Activated CD8-positive, alpha-beta memory T cell treated with anti-CD3 and anti-CD28 coated beads, Interleukin-2, amount 50 U/mL, for 4 hours (primary cell): ENCODE measurements at places on chromosomes 4 and X.

DNA sequence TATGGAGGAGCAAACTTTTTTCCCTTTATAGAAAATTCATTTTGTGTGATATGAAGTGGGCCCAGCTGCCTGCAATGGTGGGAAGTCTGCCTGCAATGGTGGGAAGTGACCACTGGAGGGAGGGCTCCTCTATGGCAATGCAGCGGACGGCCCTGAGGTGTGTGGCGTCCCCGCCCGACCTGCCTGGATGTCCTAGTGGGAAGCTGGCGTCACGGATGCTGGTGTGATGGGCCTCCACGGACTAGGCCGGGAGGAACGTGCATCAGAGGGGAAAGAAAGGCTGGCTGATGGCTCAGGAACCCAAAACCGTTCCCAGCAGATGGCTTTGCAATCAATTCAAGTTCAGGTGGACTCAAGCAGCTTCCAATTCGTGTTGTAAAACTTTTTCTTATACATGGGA is 177.9 kb downstream of the AFAP1 start:
- DNase-seq = peak; percentile 57

- DNase-seq = no peak
Measured at GRCh38 chr4:174193438-174194374, 89.8 kb downstream of the FBXO8 start.

GRCh38 chr4:3863841-3864741 is 97.9 kb downstream of the ADRA2C start:
- no peak for DNase-seq

GRCh38 chr4:183059797-183060196 is 39.3 kb upstream of the WWC2 start:
- no peak for DNase-seq

DNA sequence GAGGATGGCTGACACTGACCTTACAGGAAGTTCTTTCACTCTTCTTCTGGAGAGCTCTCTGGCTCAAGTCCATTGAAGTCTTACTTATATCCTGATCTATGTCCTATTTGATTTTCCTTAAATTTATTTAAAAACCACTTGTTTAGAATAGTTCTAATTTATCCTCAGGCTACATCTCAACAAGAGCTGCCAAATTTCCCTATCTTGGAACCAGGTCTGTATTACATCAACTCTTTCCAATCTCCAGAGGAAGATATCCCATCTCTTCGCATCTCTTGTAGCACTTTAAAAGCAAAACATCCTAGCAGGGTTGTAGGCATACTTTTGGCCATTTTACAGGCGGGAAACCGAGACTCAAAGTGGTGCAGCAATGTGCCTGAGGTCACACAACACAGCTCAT is 290.5 kb upstream of the TEX13C start:
- DNase-seq = no peak

DNA sequence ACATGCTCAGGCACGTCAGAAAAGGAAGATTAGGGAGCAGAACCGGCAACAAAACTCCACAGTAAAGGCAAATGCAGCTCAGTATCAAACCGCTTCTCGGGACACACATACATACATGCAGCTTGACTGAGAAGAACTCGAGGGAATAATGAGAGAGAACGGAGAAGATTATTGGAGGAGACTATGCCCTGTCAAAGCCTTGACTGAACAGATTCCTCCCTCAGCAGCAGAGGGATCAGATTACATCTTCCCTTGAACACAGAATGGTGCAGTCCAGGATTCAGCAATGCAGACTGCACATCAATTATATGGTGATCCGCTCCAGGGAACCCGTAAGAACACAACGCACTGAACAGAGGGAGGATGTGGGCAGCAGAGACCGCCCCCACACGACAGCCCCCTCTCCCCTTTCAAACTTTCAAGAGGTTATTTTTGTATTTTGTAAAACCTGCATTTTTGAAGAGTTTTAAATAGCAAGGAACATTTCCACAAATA is 183.2 kb downstream of the FBXW7 start:
- DNase-seq = peak; percentile 22

GRCh38 chrX:74346088-74346487 is 42.1 kb downstream of the ZCCHC13 start:
- no peak for DNase-seq

DNA sequence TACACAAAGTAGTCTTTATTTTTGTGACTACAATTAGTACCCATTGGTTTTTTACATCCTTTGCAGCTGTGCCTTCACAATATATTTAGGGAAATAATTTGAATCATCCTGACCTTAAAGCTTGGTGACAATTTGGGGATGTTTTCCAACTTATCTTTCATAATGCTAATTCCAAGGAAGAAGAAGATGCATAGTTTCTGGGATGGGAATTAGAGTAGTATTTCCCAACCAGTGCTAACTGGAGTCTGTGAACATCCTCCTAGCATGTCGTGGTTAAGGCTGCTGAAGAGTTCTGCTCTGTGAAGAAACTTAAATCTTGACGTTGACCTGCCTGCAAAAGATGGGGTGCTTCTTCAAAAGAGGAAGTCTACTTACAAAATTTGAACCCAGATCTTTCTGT is 173.5 kb downstream of the ANK2 start:
- no peak for DNase-seq

GRCh38 chrX:63750811-63751210 is 34.2 kb downstream of the ARHGEF9 start:
- no peak for DNase-seq
